Thoracic aorta endothelial cell (primary cell): ENCODE measurements at places on chromosomes 7 and 10. TPM values are rescaled to one million over a fixed set of nuclear protein-coding genes. Genes with fewer than 3 reads are reported as not detected.

ZNF467 gene
- total RNA-seq: 4.5 and 5.2 TPM in 2 replicates

GOT1 gene
- total RNA-seq: 26.1 and 27.1 TPM in 2 replicates

SOSTDC1 gene
- not detected in 2 replicates for total RNA-seq

VWDE gene
- under 0.01 and 0.50 TPM in 2 replicates for total RNA-seq

CALML5 gene
- not detected in 2 replicates for total RNA-seq

COBL gene
- total RNA-seq: not detected in 2 replicates

AGR2 gene
- total RNA-seq: not detected in 2 replicates
